ENCODE measurements at places on chromosomes 12 and 14.

DNA sequence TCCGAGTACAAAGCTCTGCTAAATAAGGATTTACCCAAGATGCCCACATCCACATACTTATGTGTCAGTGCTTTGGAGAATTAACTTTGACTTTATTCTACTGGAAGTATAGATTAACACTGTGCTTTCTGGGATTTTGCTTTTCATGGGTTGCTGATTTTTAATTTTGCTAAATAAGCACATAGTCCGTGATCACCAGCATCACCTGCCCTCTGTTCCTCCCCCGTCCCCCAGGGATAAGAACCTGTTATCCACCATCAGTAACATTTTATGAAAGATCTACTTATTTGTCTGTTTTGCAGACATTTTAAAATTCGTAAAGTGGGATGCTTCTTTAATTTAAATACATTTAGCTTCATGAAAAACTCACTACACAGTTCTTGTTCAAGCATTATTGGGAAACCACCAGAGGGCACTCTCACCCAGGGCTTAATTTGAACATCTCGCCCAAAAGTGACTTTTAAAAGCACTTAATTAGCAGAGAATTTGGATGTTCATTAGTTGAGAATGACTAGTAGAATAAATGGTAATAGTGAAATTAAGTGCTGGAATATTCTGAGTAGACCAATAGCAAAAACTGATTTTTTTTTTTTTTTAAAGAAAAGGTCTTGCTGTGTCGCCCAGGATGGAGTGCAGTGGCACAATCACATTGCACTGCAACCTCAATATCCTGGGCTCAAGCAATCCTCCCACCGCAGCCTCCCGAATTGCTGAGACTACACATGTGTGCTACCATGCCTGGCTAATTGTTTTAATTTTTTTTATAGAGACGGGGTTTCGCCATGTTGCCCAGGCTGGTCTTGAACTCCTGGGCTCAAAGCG lies 35.7 kb downstream of the MRPL42 start:
- DNase-seq = peak; percentile 5

DNA sequence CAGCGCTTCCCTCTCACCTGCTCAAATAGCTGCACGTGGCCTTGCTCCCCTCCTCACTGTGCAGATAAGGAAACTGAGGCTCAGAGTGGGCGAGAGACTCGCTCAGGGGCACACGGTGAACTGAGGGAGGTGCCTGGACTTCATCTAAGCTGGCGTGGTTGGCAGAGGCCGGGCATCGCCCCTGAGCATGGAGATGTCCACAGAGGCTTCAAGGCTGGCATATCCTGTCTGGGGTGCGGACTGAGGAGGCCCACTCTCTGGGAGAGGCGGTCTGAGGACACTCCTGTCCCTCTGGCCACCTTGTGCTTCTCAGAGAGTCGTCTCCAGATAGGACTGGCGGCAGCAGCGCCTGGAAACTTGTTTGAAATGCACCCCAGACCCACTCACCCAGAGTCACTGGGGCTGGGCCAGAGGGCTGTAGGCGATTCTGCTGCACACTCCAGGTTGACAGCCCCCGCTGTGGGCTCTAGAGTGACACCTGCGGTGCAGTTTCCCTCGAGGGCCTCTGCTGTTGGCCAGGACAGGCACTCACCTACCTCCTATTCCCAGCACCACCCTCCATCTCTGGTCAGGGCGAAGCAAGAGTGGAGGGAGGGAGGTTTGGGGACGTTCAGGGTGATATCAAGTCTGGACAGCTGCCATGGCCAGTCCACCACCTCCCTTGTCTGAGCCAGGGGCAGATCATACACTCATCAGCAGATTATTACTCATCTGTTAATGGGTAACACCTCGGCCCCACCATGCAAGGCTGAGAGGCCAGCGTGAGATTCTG lies 11.2 kb upstream of the LBHD2 start:
- DNase-seq = no peak

DNA sequence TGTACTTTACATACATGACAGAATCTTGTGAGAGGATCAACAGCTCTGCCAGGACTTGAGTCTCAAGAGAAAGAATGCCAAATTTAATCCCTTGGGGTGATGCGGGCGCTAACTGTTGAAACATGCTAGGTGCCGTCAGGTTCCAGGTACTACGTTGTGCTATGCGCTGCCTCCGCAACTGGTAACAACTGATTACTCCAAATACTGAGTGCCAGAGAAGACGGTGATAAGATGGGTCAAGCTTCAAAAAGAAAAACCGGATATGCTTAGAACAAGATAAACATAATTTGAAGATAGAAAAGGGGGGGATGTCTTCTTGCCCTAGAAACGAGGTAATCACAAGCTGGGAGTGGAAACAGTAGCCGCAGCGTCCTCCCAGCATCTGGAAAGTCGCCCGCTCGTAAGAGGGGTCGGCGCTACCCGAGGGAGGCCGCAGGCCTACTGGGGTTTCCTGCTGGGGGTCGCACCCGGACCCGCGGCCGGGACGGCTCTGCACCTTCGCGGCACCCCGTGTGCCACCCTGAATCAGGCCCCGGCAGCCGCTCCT lies 678 bp downstream of the ZBTB25 start:
- no peak for DNase-seq

GRCh38 chr14:79583738-79584408 lies 627.4 kb downstream of the DIO2 start:
- DNase-seq = no peak

DNA sequence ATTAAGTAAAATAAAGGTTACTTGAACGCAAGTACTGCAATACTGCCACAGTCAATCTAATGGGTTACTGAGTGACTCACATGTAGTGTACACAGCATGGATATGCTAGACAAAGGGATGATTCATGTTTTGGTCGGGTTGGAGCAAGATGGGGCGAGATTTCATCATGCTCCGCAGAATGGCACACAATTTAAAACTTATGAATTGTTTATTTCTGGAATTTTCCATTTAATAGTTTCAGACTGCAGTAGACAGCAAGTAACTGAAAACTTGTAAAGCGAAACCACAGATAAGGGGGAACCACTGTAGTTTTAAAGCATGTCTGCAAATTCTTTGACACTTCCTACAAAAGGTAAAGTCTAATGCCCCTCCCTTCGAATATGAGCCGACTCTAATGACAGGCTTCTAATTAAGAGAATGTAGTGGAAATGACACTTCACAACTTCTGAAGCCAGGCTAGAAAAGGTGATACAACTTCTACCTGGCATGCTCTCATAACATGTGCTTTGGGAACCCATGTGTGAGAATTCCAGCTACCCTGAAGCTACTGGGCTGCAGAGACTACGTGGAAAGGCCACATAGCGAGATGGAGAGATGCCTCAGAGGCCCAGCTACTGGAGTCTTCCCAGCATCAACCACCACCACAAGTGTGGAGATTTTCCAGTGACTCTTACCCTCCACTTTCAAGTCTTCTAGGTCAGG lies 13.9 kb upstream of the TCP11L2 start:
- no peak for DNase-seq

DNA sequence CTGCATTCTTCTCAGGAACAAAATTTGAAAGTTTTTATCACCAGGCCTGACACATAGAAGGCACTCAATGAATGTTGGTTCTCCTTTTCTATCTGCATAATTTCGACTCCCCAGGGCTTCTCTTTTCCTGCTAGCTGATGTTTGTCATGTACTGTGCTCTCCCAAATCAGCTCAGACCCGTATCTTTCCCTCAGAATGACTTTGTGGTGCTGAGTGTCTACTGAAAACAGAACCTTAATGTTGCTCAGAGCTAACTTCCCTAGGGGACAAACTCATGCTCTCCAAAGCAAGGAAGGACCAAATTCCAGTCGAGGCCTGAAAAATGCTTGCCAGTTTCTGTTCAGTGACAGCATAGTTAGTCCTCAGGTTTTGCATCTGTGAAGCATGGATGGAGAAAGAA lies 1.9 kb downstream of the ARHGDIB start:
- DNase-seq = no peak

GRCh38 chr12:24055747-24056146 lies 106.3 kb upstream of the SOX5 start:
- DNase-seq = no peak

DNA sequence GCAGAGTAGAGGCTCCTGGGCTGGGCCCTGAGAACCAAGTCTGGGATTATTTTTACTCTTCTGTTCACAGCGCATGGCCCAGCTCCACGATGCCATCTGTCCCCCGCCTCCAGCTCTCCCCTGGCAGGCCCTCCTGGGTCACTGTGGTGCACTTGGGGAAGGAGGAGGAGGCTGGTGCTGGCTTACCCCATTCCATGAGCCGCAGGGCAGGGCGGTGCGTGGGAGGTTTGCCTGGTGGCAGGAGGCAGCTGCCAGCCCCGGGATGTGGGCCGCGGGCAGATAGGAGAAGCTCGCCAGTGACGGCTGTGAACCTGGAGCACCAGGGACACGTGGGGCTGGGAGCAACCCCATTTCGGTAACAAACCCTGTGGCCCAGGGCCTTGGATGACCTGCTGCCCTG lies 23.2 kb downstream of the TEAD4 start:
- DNase-seq = no peak

DNA sequence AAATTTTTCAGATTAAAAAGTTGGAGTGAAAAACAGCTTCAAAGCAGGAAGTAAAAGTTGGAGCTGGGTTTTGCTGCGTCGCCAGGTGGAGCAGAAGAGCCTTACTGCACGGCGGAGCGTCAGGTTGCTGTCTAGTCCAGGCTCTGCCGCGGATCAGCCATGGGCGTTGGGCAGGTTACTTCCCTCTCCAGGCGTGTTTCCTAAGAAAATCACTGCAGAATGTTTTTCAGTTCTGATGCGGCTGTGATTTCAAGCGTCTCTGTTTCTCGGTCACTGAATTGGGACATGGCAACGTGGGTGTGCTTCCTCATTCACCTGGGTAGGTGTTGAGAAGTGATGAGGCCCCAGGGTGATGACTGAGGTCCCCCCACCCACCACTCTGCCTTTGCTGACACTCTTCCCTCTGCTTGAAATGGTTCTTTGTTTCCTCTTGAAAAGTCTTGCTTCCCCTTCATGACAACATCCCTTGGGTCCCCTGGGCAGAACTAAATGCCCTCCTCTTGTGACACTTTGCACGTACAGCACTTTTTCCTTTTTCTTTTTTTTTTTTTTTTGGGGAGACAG lies 7.6 kb downstream of the EVL start:
- DNase-seq = no peak

Measured in left renal cortex interstitium (tissue), 4 donors.